ENCODE measurements at places on chromosomes 6 and 20. TPM values are rescaled to one million over a fixed set of nuclear protein-coding genes. Genes with fewer than 3 reads are reported as not detected.

DNA sequence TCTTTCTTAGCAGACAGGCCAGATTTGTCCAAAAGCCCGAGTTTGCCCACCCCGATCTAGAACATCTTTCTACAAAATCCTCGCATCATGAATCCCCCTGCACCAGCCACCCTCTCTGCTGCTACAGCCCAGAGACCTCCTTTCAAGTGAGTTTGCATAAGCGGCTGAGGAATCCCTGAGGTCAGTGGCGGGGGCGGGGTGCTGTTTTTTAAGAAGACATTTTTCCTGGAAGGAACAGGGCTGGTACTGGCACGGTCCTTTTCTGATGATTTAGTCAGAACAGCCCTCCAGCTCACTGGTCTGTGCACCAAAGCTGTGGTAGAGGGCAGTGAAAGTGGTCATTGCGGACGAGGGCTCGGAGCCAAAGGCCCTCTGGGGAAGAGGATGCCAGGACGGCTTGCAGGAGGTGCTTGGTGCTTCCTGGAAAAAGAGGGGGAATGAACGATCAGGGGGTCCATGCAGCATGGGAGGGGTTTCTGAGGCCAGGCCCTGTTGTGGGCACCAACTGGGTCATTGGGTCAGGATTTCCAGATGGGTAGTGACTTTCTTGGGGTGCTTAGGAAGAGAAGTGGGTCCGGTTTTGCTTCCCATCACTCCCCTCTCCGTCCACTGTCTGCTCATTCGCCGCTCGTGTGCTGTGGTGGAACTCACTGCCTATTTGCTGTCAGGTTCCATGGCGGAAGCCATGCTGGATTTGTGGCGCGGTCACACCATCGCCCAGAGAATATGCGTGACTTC is 50.4 kb downstream of the GNAS-AS1 start:
- no peak for DNase-seq

GRCh38 chr20:36924167-36925045 is 27.1 kb downstream of the SAMHD1 start:
- no peak for DNase-seq

Gene TMEM200A
- total RNA-seq: 18.4 TPM

DNA sequence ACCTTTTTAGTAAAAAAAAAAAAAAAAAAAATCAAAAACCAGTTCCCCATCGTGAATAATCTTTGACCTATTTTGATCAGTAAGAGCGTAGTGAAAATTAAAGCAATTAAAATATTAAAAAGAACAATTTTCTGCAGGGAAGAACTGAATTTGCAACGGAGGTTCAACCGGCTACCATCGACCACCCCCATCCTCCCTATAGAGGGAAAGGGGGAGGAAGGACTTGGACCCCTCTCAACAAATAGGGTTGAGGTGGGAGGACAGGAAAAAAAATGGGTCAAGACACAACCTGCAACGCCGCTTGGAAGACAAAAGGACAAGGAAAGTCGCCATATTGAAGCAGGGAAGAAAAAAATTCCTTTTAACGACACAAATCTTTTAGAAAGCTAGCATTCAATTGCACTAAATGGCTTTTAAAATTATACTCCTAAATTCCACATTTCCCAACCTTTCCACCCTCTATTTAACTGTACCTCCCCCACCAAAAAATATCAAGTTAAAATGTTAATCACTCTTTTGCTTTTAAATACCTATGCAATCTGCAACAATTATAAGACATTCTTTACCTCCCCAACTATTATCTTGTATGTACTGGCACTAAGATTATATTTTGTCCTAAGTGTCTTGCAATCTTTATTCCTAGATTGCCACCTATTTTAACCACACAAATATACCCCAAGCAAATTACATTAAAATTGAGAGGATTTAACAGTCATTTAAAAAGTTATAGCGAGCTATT is 1.7 kb downstream of the PPP1R10 start:
- DNase-seq: no peak

Gene ADGRF4
- 2.3 TPM for total RNA-seq

DNA sequence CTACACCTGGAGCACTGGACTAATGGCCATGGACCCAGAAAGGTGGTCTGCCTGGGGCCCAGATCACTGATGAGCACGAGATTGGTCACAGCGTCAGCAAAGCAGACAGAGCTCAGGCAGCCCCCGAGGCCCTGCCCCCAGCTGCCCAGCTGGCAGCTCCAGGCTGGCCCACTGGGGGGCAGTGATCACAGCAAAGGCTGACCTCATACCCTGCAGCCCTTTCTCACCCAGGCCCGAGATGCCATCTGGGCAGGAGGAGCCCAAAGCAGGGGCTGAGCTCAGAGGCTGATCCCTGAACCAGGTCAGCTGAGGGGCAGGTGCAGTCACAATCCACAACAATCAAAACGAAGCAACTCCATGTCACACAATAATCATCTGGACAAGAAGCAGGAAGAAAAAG is 4.1 kb downstream of the MAP1LC3A start:
- DNase-seq: no peak

GRCh38 chr6:157685596-157686280 is 137.3 kb upstream of the SNX9 start:
- no peak for DNase-seq

Gene WASF1
- 17.7 TPM for total RNA-seq

DNA sequence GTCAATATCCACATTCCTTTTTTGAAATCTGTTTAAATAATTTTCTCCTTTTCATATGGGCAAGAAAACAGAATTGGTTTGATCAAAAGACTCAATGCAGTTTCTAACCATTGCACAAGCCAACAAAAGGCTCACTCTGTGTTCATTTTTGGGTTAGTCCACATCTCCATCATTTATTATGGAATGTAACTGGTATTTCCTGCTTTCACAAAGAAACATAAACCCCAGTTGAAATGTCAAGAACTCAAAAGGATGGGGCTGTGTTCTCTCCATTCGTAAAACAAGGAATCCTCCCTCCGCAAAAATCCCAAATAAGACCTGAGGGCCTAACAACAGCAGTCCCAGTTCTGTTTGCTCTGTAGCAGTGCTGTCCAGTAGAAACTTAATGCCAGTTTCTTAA is 420.9 kb downstream of the GJA1 start:
- DNase-seq: no peak

GRCh38 chr6:33610067-33610466 is 11.1 kb upstream of the ITPR3 start:
- no peak for DNase-seq

GRCh38 chr6:68343901-68344300 is 291.2 kb upstream of the ADGRB3 start:
- DNase-seq: no peak

- DNase-seq: no peak
Observed at GRCh38 chr6:118198746-118199145, 291.7 kb downstream of the SLC35F1 start.

Gene FAM162B
- 1.8 TPM for total RNA-seq

GRCh38 chr6:166862287-166862977 is 93.9 kb downstream of the RNASET2 start:
- DNase-seq: no peak

- DNase-seq: no peak
Observed at GRCh38 chr6:116267836-116268588, 11.7 kb downstream of the TSPYL1 start.

DNA sequence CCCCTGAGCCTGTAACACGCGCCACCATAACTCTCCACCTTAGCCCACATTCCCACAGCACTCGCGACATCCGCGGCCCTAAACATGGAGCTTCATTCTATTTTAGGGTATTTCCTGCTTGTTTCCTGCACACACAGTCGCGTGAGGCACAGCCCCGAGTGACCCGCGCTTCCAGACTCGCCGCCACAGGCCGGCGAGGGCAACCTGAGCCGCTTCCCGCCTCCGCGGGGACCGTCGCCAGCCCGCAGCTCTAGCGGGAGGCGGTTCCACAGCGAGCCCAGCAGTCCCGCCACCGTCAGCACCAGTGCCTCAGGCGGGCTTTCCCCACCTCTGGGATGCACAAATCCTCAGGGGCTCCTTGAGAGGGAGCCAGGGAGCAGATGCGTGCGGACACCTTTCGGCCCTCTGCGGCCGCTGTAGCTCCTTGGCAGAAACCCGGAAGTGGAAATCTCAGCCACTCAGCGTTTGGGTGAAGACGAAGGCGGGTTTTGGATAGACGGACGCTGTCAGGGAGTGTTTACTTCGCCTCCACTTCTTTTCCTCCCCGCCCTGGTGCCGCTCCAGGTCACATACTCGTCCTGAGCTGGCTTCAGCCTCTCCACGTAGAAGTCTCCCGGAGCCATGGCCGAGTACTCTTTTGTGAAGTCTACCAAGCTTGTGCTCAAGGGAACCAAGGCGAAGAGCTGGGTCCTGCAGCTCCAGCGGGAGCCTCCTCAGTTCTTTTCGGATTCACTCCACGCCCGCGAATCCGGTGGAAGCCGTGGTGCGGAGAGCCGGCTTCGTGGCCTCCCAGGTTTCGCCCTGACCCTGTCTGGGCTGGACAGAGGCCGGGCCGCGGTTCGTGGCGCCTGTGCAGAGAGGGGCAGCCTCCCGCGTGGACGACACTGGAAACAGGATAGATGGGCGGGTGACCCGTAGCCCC is 2177.4 kb upstream of the DEFB115 start:
- no peak for DNase-seq

- DNase-seq: no peak
Observed at GRCh38 chr6:79384845-79385244, 150.4 kb upstream of the HMGN3 start.

DNA sequence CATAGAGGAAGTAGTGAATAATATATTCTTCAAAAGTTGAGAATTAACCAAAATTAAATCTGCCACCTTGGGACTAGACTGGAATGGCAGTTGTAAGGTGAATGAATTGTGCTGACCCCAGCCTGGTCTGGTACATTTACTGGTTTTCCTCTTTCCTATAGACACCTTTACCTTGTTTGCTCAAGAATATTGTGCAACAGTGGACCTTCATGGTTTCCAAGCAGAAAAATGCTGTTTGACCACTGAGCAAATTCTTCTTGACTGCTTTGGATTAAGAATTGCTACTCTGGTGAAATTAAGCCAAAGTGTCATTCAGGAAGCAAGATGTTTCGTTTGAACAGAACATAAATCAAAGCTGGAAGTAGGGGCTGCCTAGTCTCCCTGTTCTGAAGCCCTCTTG is 156.6 kb upstream of the TAB2 start:
- DNase-seq: no peak

- no peak for DNase-seq
Observed at GRCh38 chr20:58593880-58594638, 57.0 kb upstream of the STX16 start.

- DNase-seq: no peak
Observed at GRCh38 chr6:53049415-53049814, 15.8 kb upstream of the FBXO9 start.

- no peak for DNase-seq
Observed at GRCh38 chr6:91575032-91575431, 988.2 kb upstream of the MAP3K7 start.

GRCh38 chr6:16414205-16414604 is 175.8 kb downstream of the GMPR start:
- DNase-seq: no peak

DNA sequence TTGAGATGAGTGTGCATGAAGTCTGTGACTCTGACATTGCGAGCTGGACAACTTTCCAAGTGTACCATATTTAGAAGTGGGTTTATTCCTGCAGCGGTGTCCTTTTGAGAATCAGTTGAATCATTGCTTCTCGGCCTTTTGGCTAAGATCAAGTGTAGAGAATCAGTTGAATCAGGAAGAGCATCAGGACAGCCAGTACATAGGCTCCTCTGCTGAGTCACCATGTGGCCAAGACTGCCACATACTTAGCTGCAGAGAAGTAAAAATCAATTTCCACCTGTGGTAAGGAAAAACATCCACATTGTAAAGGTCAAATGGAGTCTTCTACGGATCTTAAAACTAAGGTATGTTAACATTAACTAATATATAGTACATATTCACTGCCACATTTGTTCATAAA is 428.4 kb upstream of the MARCKS start:
- no peak for DNase-seq

Gene SLC35D3
- total RNA-seq: 0.41 TPM

DNA sequence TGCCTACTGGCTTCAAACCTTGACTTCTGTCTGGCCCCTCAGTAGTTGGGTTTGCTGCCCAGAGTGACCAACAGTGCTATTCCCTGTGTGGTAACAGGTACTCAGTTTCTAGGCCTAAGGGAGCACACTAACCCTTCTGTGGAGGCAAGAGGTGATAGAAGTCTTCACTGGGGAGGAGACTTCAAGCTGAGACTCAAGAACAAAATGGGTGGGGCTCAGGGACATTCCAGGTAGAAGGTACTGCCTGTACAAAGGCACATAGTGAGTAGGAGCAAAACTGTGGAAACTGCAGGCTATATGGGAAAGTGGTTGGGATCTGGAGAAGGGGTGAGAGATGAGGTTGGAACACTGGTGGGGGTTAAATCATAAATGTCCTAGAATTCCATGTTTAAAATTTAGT is 2.3 kb upstream of the SCAND1 start:
- no peak for DNase-seq

DNA sequence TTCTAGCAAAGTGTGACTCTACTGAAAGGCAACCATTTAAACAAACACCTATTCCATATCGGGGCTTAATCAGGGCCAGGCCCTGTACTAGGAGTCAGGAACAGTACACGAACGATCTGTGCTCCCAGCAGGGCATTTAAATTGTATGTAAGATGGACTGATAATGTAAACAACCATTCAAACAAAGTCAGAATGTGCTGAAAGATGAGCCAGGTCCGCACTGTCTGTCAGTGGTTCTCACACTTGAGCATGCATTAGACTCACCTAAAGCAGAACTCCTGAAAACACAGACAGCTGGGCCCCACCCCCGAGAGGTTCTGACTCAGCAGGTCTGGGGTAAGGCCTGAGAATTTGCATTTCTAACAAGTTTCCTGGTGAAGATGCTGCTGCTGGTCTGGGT is 81.6 kb downstream of the PXDC1 start:
- DNase-seq: no peak

Gene HAO1
- not detected for total RNA-seq

GRCh38 chr6:138017166-138017757 is 90.0 kb downstream of the PERP start:
- DNase-seq: no peak

DNA sequence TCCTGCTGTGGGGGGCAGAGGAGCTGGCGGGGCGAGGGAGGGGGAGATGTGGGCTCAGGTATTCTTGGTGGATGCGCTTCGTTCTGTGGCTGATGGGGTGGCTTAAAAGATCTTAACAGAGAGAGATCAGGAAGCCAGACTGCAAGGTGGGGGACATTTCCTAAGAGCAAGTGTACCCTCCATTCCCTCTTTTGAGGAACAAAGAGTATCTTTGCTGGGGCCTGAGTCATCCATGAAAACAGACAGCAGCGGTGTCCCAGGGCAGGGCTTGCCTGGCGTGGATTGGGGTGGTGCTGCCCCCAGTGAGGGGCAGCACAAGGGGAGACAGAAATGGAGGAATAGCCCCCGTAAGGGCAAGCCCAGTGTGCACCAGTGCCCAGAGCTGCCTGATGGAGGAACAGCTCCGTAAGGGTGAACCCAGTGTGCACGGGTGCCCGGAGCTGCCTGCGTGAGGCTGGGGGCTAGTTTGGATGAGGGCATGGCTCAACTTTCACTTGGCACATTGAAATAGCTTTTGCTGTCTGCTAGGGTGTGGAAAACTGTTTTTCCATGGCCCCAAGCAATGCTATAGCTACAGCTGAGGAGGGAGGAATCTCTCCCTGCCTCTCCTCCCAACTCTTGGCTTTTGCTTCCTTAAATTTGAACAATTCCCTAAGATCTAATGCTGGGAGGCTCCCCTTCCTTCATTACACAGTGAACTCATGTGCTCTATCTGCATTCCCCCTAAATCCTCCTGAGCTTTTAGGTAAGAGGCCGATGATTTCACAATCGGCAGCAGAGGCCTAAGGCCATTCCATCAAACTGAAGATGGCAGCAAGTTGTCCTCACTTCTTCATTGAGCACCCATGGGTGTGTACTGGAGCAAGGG is 12.9 kb downstream of the MAPK13 start:
- no peak for DNase-seq

Gene TOP1
- 84.6 TPM for total RNA-seq

Gene SCAND1
- 71.6 TPM for total RNA-seq

- DNase-seq: no peak
Observed at GRCh38 chr6:15882915-15883314, 220.1 kb upstream of the DTNBP1 start.

Measured in type B pancreatic cell (in vitro differentiated cells).